ENCODE measurements at places on chromosomes 4 and X.
A peak's percentile ranks its signal among the peaks of the same experiment; 100 is the strongest.

DNA sequence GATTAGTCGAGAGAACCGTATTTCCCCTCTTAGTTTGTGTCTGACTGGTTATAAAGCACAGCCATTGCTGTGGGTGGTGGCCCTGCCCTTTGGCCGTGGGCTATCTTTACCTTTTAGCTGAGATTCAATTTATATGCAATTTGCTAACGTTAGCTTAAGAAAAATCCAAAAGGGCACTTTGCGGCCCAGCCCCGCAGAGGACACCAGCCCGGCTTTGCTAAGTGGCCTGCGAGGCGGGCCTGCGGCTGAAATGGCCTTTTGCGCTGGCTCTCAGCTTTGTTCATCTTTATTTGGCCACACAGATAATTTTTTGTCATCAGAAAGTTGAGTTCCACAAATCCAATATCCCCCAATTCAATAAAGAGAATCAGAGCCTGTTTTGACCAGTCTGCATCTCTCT, 48.3 kb downstream of the CPZ start:
- H3K4me3 ChIP-seq, result no peak overlapping the region
- H3K4me1 ChIP-seq, result no peaks in the 10 kb centered on the region
- DNase-seq, result no peak
- peaks cover 30% of the 10 kb centered on the region for H3K27me3 ChIP-seq

DNA sequence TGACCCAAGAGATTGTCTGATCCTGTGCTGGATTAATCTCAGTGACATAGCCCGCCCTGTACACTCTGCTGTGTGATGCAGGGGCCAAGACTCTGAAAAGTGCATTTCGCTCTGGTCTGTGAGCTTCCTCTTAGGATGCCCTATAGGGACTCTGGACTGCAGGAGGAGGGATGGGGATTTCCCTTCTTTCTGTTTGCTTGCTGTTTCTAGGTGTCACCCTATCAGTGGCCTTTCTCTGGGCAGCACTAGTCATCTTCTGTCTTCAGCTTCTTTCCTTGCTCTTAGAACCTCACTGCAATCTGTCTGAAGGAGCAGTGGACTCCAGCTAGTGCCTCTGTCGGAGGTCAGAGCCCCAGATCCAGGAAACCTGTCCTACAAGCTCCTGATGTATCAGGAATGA, 34.5 kb upstream of the SCRG1 start:
- no peak overlapping the region for H3K27ac ChIP-seq
- no peaks in the 10 kb centered on the region for H3K27me3 ChIP-seq
- no peaks in the 10 kb centered on the region for H3K36me3 ChIP-seq
- peaks cover 5% of the 10 kb centered on the region for H3K4me1 ChIP-seq
- DNase-seq, result no peak

DNA sequence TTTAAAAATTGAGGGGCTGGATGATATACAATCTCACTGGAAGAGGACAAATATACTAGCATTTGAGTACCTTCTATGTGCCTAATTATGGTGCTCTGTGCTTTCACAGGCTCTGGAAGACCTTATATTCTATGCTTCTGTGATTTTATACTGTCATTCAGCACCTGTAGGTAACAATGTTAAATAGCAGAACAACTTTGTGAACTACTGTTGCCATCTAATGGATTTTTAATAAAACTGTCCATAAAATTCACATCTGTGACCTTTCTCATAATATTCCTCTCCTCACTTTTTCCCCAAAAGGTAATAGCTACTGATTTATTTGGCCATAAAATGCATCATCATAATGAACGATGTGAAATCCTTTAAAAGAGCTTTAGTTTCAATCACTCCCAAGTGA, 21.9 kb downstream of the POU3F4 start:
- DNase-seq, result no peak
- no peaks in the 10 kb centered on the region for H3K36me3 ChIP-seq
- no peak overlapping the region for H3K27ac ChIP-seq
- H3K4me3 ChIP-seq, result no peak overlapping the region
- no peaks in the 10 kb centered on the region for H3K4me1 ChIP-seq
- no peaks in the 10 kb centered on the region for H3K27me3 ChIP-seq

DNA sequence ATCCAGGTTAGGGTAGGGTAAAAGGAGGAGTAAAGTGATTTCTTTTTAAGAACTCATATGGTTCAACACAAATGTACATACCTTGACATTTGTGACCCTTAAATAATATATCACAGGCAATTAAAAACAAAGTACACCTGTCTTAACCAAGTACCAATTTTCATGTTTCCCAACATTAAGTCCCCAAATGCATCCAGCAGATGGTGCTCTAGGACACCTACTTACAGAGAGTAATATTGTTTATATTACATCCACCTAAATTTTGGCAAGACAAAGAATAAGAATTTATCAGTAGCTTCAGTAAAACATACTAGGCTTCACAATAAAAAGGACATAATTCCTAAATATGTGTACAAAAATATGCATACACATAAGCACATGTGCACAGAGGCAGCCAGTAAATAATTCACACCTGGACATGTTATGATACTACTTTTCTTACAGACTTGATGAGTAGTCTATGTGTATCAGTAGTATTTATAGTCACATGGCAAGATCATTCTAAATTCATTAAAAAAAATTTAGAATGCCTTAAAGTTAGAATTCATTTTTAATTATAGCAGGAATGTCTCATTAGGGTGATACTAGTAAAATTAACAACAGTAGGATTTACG, 219.7 kb downstream of the DCLK2 start:
- no peaks in the 10 kb centered on the region for H3K36me3 ChIP-seq
- no peak overlapping the region for H3K4me3 ChIP-seq
- no peaks in the 10 kb centered on the region for H3K4me1 ChIP-seq
- no peaks in the 10 kb centered on the region for H3K27me3 ChIP-seq
- no peak overlapping the region for H3K27ac ChIP-seq
- peak; percentile 31 for DNase-seq

DNA sequence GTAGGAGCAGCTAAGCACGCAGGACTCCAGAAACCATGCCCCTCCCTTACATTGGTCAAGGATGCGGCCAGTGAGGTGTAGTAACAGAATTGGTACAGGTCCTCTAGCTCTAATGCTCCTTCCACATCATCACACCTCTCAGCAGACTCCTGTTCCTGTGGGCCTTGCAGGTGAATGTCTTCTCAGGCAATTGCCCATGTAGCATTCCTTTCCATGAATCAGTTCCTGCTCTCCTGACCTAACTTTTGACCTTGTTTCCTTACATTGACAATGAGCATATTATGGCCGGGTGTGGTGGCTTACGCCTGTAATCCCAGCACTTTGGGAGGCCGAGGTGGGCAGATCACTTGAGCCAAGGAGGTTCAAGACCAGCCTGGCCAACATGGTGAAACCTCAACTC, 31.3 kb downstream of the MAP7D3 start:
- H3K36me3 ChIP-seq, result peaks cover 5% of the 10 kb centered on the region
- H3K27ac ChIP-seq, result no peak overlapping the region
- H3K27me3 ChIP-seq, result no peaks in the 10 kb centered on the region

- H3K4me3 ChIP-seq, result no peak overlapping the region
- DNase-seq, result no peak
- no peaks in the 10 kb centered on the region for H3K4me1 ChIP-seq
Observed at GRCh38 chrX:87392369-87392768, 125.2 kb upstream of the KLHL4 start.

DNA sequence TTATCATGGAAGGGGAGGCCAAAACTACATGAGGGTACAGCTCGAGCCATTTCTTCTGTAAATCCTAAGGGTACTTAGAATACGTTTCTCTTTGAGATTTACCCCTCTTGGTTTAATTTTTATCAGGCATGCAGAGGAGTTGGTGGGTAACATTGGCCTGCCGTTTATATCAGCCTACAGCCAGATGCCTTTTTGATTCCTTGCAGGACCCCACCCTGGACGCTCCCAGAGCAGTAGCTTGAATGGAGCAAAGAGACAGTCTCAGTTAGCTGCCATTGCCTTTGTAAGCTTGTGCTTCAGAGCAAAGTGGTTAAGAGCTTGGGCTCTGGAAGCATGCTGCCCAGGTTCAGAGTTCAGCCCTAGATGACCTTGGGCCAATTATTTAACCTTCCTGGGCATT, 9.0 kb downstream of the DOCK11 start:
- no peaks in the 10 kb centered on the region for H3K27me3 ChIP-seq
- peaks cover 4% of the 10 kb centered on the region for H3K36me3 ChIP-seq
- H3K4me3 ChIP-seq, result no peak overlapping the region
- peaks cover under 1% of the 10 kb centered on the region for H3K4me1 ChIP-seq

GRCh38 chrX:19889582-19890342, 2.4 kb upstream of the SH3KBP1 start:
- no peak for DNase-seq
- H3K27me3 ChIP-seq, result peaks cover 3% of the 10 kb centered on the region
- H3K36me3 ChIP-seq, result no peaks in the 10 kb centered on the region
- H3K4me1 ChIP-seq, result peaks cover 9% of the 10 kb centered on the region

DNA sequence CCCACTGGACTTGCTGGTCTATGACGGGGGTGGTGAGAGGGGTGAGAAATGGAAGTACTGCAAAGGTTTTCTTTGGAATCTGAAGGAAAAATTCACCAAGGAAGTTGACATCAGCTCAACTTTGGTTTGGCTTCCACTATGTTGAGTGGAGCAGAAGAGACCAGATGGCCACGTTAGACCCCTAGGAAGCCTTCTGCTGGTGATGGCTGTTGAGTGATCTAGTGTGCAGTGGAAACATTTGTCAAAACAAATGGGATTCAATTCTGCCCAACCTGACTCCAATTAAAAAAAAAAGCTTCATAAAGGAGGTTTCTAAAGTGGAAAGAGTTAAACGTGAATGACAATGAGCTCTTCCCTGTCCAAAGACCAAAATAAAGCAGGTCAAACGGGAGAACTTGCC, 25.7 kb downstream of the SEL1L3 start:
- H3K4me3 ChIP-seq, result no peak overlapping the region
- H3K27me3 ChIP-seq, result no peaks in the 10 kb centered on the region
- no peaks in the 10 kb centered on the region for H3K36me3 ChIP-seq
- no peak overlapping the region for H3K27ac ChIP-seq
- no peak for DNase-seq

DNA sequence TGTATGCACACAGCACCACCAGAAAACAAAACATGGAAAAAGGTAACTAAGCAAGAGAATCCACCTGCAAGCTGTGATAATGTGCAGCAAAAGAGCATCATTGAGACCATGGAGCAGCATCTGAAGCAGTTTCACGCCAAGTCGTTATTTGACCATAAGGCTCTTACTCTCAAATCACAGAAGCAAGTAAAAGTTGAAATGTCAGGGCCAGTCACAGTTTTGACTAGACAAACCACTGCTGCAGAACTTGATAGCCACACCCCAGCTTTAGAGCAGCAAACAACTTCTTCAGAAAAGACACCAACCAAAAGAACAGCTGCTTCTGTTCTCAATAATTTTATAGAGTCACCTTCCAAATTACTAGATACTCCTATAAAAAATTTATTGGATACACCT, 90.2 kb downstream of the TET2 start:
- H3K36me3 ChIP-seq, result peaks cover 32% of the 10 kb centered on the region
- no peak overlapping the region for H3K27ac ChIP-seq
- no peaks in the 10 kb centered on the region for H3K4me1 ChIP-seq
- no peak for DNase-seq

- H3K27me3 ChIP-seq, result no peaks in the 10 kb centered on the region
- peaks cover 11% of the 10 kb centered on the region for H3K4me1 ChIP-seq
- DNase-seq, result no peak
- peak overlapping the region; percentile 92 for H3K27ac ChIP-seq
Observed at GRCh38 chrX:19566359-19567222, 51.3 kb upstream of the MAP3K15 start.

DNA sequence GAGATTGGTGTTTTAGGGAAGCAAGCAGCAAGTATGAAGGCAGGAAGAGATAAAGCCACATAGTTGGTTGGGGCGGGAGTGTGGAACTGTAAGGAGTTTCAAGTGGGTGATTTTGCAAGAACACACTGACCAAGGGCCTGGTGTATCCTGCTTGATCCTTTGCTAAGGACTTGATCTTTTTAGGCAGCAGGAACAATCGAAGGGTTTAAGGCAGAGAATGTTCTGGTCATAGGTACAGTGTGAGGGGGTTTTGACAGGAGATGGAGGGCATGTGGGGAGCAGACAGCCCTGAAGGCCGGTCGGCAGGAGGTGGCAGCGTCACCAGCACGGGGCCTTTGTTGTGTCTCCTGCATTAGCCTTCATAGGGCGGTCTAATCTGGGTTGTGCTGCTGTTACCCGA, 54.7 kb downstream of the FAM193A start:
- H3K4me1 ChIP-seq, result peaks cover 52% of the 10 kb centered on the region
- H3K4me3 ChIP-seq, result no peak overlapping the region
- peak overlapping the region; percentile 30 for H3K27ac ChIP-seq

GRCh38 chr4:105162123-105162796, 15.6 kb downstream of the TET2 start:
- no peak overlapping the region for H3K27ac ChIP-seq
- H3K4me3 ChIP-seq, result no peak overlapping the region
- H3K36me3 ChIP-seq, result peaks cover 3% of the 10 kb centered on the region
- peaks cover 20% of the 10 kb centered on the region for H3K4me1 ChIP-seq
- H3K27me3 ChIP-seq, result peaks cover 7% of the 10 kb centered on the region

- peaks cover 5% of the 10 kb centered on the region for H3K4me1 ChIP-seq
Observed at GRCh38 chrX:103688946-103689345, 2.4 kb upstream of the MORF4L2 start.
